CD8-positive, alpha-beta memory T cell (primary cell): ENCODE measurements at places on chromosomes 3 and 15.

GRCh38 chr3:171700653-171701052, 109.6 kb downstream of the PLD1 start:
- no peak for DNase-seq

- DNase-seq: no peak
Measured at GRCh38 chr3:72538070-72538745, 310.0 kb downstream of the SHQ1 start.

- DNase-seq: no peak
Measured at GRCh38 chr3:174072675-174073074, 675.1 kb downstream of the NLGN1 start.

GRCh38 chr3:158830391-158830790, 28.5 kb downstream of the MFSD1 start:
- DNase-seq: no peak

GRCh38 chr3:8733332-8734094, at the start of gene CAV3:
Gene CAV3 (plus strand): TSS chr3:8733802. CDS start chr3:8733877, 75 bp downstream.
- no peak for DNase-seq

GRCh38 chr3:58047826-58048225, 39.6 kb downstream of the FLNB start:
- DNase-seq: no peak

DNA sequence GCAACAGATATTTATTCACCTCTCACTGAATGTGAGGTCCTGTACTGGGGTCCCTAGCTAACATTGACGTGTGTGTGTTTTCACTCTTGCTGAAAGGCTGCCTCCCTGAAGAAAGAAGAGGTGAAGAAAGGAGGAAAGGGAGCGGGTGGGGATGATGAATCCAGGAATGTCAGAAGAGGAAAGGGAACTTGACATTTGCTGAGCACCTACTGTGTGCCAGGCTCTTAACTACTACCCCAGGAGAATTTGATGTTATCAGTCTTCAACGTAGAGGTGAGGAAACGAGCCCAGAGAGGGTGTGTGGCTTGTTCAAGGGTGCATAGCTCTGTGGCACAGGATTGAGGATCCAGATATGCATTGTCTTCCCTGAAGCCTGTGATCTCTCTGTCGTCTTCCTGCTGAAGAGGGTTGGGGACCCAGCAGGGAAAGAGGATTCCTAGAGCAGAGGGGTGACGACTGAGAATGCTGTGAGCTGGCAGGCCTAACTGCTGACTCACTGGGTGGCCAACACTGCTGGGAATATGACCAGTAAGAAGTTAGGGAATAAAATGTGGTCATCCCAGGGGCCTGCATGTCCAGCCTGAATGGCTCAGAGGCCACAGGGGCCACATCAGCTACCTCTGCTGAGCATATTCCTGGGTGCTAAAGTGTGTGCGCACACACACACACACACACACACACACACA, 6.6 kb upstream of the ATP2B2 start:
- DNase-seq: peak; percentile 1
